Right renal pelvis (tissue), 4 donors: ENCODE measurements at places on chromosomes 16 and 17.

- DNase-seq, result no peak
Observed at GRCh38 chr17:14301279-14302090, 604 bp downstream of the HS3ST3B1 start.

DNA sequence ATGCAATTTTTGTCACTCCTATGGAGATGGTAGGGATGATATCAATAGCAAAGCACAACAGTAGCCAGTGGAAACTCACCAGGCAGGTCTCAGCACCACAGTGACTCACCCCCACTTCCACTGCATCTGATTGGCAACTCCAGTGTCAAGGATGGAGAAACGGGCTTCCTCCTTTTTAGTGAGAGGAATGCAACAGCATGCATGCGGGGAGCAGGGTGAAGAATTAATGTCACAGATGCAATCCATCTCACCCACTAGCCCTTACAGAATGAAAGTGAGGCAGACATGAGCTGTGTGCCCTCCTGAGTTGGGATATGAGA, 467.0 kb upstream of the C16orf82 start:
- DNase-seq, result no peak

DNA sequence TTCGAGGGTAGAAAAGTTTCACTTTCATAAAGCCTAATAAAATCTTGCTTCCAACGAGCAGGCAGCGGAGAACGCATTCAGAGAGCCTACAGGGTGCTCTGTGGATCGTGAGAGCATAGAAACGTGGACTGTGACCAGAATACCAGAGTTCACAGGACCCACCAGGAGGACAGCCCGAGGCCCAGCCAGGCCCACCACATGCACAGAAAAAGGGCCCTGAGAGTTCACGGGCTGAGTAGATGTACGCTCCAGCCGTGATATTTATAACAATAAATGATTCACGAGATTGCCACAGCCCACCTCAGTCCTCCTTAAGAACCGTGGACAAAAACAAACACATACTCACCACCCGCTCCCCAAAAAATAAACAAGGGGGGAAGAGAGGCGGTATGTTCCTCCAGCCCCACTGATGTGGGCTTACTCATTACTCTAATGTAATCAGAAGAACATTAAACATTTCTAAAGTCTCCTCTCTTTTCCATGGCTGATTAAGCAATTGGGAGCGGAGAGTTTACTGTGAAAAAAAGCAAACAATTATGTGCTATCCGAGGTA, 207.2 kb downstream of the C16orf78 start:
- DNase-seq, result no peak

GRCh38 chr16:88303890-88304819, 78.6 kb upstream of the ZNF469 start:
- no peak for DNase-seq

GRCh38 chr17:41678907-41679739, 9.6 kb upstream of the EIF1 start:
- DNase-seq, result no peak

DNA sequence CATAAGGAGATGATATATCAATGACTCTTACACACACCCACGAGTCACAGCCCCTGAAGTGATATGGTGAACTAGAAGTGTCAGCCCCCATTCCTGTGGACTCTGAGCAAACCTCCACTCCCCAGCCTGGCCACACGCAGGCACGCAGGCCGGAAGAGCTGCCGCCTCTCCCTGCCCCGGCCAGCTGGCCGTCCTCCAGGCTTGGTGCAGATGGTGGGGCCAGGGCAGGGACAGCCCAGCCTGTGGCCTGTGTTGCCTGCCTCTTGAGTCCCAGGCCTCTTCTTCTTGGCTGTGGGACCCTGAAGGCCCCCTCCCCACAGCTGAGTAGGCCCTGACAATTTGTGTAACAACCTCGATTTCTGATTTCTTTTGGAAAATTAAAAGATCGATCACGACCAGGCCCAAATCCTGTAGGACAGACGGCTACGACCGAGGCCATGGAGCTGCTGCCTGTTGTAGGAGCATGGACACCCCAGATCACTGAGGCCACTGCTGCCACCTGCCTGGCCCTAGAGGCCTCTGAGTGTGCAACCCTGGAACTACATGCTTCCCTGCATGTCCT, 10.0 kb upstream of the MPRIP start:
- DNase-seq, result no peak

- DNase-seq, result no peak
Observed at GRCh38 chr17:233473-233941, 52.1 kb upstream of the DOC2B start.

DNA sequence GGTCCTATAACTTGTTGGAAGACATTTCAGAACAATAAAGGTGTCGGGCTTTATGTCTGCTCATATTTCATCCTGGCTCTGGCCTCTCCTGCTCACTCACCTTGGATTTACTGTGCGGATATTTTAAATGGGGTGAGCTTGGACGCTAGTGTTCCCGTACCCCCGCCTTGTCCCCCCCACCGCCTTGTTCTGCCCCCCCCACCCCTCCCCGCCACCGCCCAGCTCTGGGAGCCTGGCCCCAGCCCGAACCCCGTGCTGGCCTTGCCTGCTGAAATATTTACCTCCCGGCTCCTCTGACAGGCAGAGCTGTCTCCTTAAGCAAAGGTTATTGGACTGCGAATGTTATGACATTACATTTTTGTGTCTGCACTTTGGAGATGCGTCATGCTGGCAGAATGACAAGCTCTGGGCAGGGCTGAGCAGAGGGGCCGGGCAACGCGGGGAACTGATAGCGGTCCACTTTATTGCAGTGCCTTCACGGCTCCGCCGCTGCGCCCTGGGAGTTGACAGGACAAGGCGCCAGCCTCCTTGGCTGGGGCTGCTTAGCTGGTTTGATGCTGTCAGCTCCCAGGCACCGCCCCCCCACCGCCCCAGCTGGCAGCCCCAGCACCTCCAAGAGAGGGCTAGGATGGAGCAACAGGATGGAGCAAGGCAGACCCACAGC, 222.5 kb upstream of the GSE1 start:
- DNase-seq, result no peak

DNA sequence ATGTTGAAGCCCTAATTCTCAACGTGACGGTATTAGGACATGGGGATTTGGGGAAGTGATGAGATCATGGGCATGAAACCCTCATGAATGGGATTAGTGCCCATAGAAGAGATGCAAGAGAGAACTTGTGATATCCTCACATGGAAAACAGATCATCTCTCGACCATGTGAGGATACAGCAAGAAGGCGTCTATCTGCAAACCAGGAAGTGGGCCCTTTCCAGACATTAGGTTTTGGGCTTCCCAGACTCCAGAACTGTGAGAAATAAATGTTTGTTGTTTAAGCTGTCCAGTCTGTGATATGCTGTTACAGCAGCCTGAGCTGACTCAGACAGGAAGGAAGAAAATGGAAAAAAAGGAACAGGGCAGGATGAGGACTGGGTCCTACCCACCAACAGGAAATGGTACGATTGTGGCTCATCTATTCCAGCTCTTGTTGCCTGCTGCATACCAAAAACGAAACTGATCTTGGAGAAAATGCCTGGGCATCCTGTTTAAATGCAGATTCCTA, 21.9 kb upstream of the SSTR2 start:
- no peak for DNase-seq

- no peak for DNase-seq
Observed at GRCh38 chr17:28946239-28946638, 5.1 kb downstream of the PHF12 start.

DNA sequence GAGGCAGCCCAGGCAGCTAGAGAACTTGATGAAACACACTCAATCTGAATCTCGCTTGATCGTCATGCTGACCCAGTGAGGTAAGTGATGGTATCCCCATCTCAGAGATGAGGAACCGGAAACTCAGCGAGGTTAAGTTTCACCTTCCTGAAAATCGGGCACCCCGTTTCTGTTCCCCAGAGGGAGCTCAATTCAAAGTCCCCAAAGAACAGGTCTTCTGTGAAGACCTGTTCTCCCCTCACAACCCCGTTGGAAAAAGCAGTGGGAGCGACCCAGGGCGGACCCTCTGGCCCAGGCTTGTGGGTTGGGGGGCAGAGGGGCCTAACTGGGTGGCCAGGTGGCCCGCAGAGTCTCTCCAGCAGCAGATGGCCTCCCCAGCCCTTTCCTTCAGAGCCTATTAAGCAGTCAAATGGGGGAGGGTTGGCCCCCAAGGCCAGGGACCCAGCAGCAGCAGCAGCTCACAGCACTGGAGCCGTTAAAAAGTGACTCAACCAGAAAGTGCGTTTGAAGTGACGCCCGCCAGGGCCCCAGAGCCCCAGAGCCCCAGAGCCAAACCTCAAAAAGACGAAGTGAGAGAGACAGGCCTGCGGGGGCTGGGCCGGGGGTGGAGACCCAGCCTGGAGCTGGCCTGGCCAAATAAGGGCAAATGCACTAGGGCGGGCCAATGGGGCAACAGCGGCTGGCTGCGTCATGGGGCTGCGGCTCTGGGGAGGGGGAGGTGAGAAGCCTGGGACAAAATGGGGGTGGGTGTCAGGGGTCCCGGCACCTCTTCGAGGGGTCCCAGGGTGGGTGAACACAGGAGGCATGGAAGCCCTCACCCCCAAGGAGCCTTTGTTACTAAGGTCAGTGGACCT, 9.2 kb upstream of the TSPOAP1 start:
- no peak for DNase-seq

DNA sequence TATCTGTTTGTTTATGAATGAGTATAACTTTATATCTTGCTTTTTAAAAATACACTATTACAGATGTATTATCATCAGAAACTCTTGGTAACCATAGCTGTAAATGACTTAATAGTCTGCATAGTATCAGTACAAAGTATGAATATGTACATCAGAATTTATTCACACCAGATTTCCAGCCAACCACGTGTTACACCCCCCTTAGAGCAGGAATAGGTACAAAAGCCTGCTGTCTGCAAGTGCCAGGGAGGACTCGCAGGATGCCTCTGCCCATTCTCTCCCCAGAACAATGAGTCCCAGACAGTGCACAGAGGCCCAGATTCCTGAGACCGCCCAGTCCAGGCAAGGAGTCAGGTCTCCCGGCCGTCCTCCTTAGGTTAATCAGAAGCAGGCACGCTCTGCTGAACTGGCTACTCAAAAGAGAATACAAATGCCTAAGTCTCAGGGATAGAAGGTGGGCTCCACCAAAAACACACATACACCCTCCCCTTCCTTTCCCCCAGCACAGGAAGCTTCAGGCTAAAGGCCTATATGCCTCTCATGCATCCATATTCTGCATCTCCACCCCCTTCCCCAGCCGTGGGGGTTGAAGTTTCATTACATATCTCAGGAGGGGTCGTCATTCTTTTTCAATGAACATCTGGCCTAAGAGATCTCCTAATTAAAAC, 159.1 kb upstream of the CDH11 start:
- DNase-seq, result no peak

DNA sequence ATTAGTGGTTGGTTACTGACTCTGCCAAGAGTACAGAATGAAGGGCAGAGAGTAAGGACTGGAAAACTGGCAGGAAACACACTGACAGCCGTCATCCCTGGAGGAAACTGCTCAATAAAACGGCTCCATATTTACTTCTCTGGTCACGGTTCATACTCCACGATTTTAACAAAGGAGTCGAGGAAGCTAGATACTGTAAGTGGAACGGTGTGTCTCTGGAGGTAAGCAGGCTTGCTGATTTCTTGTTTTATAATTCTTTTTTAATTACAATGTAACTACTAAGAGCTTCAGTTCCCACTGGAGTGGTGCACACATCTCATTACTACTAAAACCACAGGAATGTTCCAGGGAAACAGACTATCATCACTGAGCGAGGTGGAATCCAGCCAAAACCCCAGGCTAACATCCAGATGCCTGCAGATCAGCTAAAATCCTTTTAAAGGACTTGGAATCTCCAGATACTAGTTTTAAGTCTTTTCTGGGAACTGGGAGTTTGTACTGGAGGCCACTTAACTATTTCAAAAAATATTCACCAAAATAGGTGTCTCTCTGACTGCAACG, 17.8 kb downstream of the SERPINF1 start:
- no peak for DNase-seq

DNA sequence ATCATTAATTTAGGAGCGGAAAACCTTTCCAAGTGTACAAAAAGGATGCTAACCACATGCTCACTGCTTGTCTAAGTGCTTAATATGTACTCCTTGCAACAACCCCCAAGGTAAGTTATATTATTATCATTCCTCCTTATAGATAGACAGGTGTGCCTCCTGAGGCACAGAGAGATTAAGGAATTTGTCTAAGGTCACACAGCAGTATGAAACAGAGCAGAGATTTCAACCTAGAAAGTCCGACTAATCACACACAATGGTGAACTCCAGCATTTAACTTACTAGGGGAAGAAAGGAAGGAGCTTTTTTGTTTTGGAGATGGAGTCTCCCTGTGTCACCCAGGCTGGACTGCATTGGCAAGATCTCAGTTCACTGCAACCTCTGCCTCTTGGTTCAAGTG, 37.0 kb upstream of the USP7 start:
- no peak for DNase-seq

DNA sequence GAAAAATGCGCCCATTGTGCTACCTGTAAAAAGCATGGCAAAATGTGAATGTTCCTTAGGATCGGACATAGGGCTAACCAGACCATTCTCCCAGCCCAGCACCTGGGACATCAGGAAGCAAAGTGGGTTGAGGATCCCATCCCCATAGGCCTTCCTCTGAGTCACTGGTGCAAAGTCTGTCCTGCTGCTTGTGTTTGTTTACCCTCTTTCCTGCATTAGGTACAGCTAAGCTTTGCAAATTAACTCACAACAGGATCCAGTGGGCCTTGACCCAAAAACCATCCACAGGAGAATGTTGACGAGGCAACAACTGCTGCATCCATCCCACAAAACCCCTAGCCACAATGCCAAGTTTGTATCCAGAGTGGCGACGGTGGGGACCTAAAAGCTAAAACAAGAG, 106.2 kb downstream of the GRIN2A start:
- no peak for DNase-seq

- no peak for DNase-seq
Observed at GRCh38 chr16:88777471-88778270, 7.3 kb downstream of the PIEZO1 start.

- DNase-seq, result no peak
Observed at GRCh38 chr17:35064516-35065215, 1.2 kb upstream of the RFFL start.

DNA sequence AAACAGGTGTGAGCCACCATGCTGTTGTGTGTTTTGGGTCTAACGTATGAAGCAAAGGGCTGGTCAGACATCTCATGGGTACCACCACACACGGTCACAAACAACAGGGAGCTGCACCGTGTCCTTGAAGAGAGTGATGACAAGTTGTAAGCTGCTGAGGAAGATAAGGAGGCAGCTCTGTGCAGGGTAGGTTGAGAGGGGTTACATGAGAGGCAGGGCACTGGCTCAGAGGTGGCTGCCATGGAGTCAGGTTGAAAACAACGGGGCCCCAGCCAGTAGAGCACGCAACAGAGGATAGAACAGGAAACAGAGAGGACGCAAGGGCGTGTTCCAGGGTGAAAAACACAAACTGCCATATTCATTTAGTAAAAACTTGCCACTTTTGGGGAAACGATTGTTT, 52.2 kb downstream of the TRARG1 start:
- no peak for DNase-seq
